ENCODE measurements at places on chromosomes 5 and 9. TPM values are rescaled to one million over a fixed set of nuclear protein-coding genes. Genes with fewer than 3 reads are reported as not detected.

ZNF366 gene
- total RNA-seq, result not detected

DNA sequence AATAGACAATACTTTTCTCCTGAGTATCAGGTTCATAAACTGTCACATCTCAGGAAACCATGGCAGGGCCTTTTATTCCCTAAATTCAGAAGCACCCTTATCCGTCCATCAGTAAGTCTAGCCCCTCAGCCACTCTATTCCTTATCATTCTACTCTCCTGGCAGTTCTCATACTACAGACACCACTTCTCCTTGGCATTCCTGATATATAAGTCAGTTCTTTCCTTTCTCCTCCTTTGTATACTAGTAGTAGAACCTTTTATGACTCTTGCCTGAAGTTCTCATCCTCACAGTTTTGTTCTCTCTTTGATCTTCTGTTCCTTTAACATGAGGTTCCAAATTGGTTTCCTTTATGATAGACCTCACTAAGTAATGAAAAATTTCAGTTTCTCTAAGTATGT lies 29.3 kb downstream of the GRAMD2B start:
- DNase-seq, result no peak

DNA sequence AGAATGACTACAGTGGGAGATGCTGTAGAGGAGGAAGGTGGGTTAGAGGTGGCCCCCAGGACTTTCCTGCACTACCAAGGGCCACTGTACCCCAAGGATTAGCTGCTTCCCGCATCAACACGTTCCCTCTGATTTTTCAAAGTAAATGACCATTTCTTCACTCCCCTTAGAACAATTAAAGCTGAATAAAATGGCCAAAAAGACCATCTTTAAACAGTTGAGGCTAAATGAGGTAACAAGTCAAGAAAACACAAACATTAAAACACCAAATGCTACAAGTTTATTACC lies 740 bp upstream of the ERAP1 start:
- DNase-seq, result no peak

DNA sequence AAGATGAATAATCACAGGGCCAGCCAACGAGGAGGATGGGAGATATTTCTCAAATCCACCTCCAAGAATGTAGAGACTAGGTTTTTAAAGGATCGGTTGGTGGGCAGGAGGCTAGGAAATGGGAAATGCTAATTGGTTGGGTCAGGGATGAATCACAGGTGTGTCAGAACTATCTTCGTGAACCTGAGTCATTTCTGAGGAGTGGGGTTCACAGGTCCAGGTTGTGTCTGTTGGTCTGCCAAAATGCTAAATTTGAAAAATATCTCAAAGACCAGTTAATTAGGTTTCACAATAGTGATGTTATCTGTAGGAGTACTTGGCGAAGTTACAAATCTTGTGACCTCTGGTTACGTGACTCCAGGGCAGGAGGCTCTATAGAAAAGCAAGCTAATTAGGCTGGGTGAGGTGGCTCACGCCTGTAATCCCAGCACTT lies 2.6 kb upstream of the PLAA start:
- DNase-seq, result no peak

MEGF10 gene
- total RNA-seq, result not detected

CDX1 gene
- total RNA-seq, result not detected

- no peak for DNase-seq
These were observed 60.3 kb downstream of the ADAMTS2 start for GRCh38 chr5:179284751-179285631.

MPDZ gene
- not detected for total RNA-seq

GRCh38 chr5:2531318-2531717 lies 220.2 kb downstream of the IRX2 start:
- no peak for DNase-seq

- no peak for DNase-seq
These were observed 11.6 kb upstream of the CMBL start for GRCh38 chr5:10319202-10319851.

- no peak for DNase-seq
These were observed 102.4 kb downstream of the SMIM23 start for GRCh38 chr5:171888051-171888481.

PCDHB5 gene
- total RNA-seq, result not detected

DNA sequence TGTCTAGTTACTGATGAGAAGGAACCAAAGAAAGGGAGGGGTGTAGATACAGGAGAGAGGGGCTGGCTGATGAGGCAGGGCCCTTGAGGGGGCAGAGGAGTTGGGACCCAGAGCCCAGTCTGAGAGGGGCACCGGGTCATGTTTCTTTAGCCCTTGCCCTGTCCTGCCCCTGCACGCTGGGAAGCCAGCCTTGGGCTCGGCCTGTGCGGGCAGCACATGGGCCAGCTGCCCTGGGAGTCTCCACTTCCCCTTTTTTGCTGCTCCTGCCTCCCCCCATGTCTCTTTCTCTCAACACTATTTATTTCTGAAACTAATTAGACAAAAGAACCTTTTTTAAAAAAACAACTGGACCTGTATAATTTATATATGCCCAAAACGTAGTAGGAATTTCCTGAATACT lies 20.5 kb downstream of the MVB12B start:
- no peak for DNase-seq

DNA sequence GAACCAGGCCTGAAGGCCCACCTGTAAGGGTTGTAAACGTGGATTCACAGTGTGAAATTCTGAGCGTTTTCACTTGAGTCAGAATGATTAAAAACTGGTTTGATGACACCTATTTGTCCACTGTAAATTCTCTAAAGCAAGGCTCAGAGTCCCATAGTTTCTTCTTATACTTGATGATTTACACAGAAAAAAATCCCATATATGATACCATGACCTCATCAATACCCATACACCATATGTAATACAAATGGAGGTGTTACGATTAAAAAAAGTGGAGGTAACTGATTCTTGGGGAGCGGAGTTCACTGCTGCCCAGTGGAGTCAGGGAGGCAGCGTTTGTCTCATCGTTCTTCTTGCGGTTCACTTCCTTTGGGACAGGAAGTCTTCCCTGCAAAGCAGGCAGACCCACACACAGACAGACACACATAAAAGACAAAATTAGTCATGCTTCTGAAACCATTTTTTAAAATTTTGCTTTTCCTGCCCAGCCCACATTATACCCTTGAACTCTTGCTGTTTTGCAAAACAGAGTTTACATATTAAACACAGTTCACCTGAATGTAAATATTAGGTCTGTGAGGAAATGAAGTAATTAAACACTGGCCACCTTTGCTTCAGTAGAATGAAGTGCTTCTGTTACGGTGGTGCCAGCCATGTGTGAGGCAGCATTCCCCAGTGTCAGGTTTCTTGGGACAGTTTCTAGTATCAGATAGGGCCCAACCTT lies 26.2 kb downstream of the NREP start:
- DNase-seq, result no peak

ZNF608 gene
- not detected for total RNA-seq

- no peak for DNase-seq
These were observed 56.9 kb upstream of the RASA1 start for GRCh38 chr5:87210743-87211142.

DNA sequence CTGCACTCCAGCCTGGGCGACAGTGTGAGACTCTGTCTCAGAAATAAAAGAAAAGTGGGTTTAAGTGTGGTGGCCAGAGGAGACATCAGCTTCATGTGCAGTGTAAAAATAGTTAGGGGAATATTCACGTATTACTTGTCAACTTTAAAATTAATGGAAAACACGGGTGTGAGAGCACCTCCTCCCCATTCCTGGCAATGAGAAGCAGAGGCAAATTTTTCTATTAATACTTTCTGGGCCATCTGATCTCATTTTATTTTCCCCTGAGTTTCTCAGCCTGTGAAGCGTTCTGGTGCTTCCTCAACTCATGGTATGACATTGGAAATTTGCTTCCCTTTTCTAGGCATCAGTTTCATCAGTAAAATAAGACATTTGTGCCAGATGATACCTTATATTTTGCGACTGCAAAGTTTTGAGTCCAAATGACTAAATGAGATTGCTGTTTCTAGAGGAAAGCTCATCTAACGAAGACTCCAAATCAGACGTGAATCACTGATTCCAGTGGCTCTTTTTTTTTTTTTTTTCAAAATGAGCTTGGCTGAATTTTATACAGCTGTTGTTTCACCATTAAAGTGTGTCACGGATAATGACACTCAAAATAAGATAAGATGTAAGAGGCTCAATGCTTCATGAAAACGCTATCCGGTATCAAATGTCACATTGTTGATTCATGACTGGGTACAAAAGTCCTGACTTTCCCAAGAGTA lies 104.6 kb downstream of the MSX2 start:
- no peak for DNase-seq

DNA sequence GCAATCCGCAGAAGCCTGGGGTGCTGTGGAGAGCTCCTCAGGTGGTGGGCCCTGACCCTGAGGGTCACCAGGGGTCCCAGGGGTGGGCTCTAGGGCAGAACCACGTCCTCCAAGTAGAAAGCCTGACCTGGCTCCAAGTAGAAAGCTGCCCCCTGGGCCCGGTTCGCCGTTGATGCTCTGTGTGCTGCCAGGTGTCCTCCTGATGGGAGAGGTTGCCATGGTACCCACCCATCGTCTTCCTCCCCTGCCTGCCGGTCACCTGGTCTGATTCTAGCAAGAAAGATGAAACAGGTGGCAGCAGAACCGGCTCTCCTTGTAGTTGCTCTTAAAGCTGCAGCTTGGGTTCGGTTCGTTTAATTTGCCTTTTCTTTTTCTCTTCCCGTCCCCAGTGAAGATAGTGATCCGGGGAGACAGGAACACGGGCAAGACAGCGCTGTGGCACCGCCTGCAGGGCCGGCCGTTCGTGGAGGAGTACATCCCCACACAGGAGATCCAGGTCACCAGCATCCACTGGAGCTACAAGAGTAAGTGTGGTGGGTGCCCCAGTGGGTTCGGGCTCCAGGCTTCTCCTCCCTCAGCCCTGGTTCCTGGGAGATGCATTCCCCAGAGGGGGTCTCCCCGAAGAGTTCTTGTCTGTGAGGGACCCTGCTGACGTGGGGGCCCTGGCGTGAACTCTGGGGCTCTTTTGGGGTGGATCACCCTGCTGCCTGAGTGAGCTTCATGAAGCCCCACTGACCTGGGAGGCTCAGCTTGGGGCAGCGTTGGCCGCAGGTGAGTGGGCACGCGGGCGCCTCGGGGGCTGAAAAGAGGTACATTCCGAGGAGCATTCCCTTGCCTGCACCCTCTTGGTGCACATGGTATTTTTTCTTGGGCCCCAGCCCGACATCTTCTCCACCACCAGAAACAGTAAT lies 15.6 kb downstream of the RABL6 start:
- DNase-seq, result no peak

DNA sequence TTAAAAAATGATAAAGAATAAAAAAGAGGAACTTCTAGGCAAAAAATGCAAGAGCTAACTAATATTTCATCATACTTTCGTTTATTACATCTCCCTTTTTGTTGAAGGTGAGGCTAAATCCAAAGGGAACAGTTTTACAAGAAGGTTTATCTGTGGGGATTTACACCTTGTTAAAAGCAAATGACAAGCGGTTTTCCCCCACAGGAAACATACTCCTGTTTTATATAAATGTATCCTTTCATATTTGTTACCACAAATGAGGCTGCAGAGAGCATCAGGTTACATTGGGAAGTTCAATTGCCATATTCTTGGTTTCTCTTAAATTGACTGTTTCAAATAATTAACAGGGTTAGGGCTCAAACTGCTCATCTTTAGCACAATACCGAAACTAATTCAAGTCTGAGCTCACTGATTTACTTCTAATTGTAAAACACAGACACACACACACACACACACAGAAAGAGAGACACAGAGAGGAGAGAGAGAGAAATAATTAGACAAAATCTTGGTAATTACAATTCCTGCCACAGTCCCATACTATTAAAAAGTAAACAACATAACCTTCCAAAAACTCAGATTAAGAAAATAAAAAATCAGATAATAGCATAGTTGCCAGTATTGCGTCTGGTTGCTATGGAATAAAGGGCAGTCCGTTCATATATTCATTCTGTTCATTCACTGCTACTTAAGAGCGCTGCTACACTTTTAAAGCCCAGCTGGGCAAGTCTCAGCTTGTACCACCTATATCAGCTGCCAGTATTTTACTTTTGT lies 17.1 kb downstream of the RFX3 start:
- no peak for DNase-seq

- DNase-seq, result no peak
These were observed 110.1 kb upstream of the IRX2 start for GRCh38 chr5:2861605-2862004.

- DNase-seq, result no peak
These were observed 423.0 kb upstream of the CD180 start for GRCh38 chr5:67619636-67620035.

STING1 gene
- total RNA-seq, result 136 TPM

DNA sequence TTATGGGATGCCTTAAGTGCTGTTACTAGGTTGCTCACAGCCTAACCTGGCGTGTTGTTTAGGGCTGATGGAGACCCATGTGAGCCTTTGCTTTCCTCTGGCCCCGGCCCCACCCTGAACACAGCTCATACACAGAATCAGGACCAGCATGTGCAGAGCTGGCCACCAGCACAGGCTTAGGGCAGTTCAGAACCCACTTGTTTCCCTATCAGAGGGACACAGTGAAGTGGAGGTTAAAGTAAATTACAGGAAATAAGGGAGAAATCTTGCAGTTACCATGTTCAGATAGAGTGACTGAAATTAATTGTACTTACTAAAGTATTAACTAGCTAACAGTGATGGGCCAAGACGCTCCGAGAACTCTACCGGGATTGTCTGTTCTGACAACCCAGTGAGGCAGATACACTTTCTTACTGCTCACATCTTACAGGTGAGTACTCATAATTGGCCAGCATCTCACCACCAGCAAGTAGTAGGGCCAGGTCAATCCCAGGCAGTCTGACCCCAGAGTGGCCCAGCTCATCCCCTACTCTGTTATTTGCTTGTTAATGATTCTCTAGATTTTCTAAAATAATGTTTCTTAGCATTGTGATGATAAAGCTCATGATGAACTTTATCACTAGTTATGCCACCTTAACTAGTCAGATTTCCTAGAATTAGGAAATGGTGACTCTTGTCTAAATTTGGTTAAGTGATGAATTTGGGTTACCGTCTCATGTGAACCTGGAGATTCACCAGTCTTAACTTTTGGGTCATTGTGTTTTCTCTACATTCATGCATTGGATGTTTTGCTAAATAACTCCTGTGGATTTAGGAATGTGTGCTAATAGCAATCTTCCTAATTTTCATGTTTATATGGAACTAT lies 15.4 kb downstream of the CCT5 start:
- no peak for DNase-seq

GRCh38 chr9:102309379-102309778 lies 570.9 kb upstream of the GRIN3A start:
- DNase-seq, result no peak

- DNase-seq, result peak; percentile 50
These were observed 138.4 kb downstream of the LHFPL2 start for GRCh38 chr5:78509884-78510769.

- peak; percentile 25 for DNase-seq
These were observed 82.7 kb downstream of the DOCK8 start for GRCh38 chr9:297104-297972.

DNA sequence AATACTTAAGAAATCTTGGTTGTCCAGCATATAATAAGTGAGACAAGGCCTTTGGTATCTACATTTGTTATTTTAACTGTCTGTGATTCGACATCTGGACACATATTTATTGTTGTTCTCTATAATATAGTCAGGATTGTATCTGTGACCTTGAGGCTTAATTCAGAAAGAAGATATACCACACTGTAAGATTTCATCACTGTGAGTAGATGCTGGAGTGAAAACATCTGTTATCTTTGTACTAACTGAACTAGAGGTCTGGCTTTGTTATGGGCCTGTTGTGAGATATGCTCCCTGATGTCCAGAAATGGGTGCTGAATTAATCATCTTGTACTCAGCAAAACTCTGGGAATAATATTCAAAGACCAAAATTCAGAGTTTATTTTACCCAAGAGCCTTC lies 148.5 kb downstream of the ISOC1 start:
- DNase-seq, result no peak

Data from activated naive CD4-positive, alpha-beta T cell treated with anti-CD3 and anti-CD28 coated beads for 36 hours (primary cell).